Tongue (tissue), 3 donors: ENCODE measurements at places on chromosomes 2 and 18. TPM values are rescaled to one million over a fixed set of nuclear protein-coding genes. Genes with fewer than 3 reads are reported as not detected.

DNA sequence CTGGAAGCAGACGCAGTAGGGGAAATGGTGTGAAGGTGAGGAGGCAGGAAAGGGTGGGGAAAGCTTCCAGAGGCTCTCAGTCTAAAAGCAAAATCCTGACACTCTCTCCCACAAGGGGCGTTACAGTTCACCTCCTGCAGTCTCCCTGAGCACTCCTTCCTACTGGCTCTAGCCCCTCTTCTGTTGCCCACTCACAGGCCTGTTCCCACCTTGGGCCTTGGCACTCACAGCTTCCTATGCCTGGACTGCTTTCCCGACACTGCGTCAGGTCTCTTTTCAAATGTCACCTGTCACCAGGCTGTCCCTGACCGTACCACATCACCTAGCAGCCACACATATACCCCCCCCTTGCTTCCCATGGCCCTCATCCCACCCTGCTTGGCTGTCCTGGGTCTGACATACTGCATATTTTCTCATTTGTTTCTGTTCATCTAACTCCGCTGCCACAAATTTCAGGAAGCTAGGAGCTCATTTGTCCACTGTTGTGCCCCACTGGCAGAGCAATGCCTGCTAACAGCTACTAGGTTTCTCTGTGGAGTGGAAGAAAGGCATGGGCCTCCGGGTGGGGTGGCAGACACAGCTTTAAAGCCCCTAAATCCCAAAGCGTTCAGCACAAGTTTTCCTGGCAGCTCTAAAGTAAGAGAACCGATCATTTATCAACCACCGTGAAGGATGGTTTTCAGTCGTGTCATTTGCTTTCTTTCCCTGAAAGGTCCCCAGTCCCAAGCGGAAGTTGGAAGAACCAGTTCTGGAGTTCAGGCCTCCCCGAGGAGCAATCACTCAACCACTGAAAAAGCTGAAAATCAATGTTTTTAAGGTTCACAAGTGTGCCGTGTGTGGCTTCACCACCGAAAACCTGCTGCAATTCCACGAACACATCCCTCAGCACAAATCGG lies 118.8 kb downstream of the ZNF532 start:
- no peak for DNase-seq

GRCh38 chr2:219252900-219253752 lies at the start of gene TUBA4B:
TSS of gene TUBA4B (plus strand) at chr2:219253243. CDS start at chr2:219253408, 165 bp downstream.
- DNase-seq: peak; percentile 86

- DNase-seq: no peak
These were observed 43.0 kb downstream of the RAD51AP2 start for GRCh38 chr2:17475286-17475685.

GRCh38 chr2:72824224-72824842 lies 1.5 kb downstream of the EXOC6B start:
- no peak for DNase-seq

GRCh38 chr2:238462782-238463396 lies 36.2 kb downstream of the ASB1 start:
- DNase-seq: no peak

DNA sequence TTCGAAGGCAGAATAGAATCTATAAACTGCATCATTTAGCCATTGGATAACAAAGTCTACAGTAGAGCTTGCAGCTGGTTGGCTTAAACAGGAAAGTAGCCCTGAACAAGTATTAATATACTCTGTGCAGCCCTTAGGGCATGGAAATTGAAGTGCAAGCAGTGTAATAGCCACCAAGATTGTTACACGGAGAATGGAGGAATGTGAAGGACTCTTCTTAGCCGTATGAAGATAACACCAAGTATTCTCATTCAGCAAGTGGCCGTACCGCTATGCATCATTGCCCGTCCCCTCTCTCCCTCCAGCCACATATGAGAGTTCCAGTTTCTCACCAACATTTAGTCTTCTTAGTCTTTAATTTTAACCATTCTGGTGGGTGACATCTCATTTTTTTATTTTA lies 40.5 kb downstream of the ANKRD12 start:
- peak; percentile 6 for DNase-seq

DNA sequence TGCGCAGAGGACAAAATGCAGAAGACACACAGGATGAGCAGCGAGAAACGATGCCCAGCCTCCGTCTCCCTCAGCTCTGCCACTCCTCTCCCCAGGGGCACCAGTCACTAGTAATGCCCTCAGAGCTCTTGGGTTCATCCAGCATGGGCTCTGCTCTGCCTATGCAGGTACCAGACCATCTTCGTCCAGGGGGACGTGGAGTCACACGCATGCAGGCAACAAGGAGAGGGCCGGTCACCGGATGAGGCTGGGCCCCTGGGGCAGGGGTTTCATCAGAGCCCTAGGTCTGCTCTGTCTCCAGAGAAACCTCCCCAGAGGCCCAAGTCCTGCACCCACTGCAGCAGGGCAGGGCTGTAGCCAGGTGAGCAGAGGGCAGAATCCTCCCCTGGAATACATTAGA lies 23.9 kb downstream of the RAB31 start:
- DNase-seq: no peak

- DNase-seq: no peak
These were observed 28.0 kb upstream of the NPAS2 start for GRCh38 chr2:100791936-100792308.

DNA sequence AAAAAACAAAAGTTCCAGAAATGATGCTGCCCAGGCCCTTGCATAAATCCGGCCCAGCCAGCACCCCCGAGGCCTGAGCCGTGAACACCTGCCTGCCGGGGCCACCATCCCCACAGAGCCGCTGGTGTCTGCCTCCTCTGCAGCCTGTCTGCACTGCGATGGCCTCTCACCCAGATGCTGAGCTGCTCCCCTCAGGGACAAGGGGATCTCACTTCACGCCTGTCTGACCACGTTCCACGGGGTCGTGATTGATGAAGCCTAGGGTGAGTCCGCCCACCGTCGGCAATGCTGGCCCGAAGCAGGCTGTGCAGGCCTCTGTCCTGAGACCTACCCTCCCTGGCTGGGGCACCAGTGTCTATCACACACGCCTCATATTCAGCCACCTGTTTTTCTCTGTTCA lies 444.2 kb downstream of the EIPR1 start:
- DNase-seq: no peak

SGO2 gene
- 10.7 TPM for total RNA-seq

NOSTRIN gene
- total RNA-seq: 6.9 TPM

DSG1 gene
- total RNA-seq: 17.2 TPM

CKAP2L gene
- total RNA-seq: 35.3 TPM

LAMA1 gene
- total RNA-seq: 4.5 TPM
